ENCODE measurements at places on chromosomes 1 and 21.

DNA sequence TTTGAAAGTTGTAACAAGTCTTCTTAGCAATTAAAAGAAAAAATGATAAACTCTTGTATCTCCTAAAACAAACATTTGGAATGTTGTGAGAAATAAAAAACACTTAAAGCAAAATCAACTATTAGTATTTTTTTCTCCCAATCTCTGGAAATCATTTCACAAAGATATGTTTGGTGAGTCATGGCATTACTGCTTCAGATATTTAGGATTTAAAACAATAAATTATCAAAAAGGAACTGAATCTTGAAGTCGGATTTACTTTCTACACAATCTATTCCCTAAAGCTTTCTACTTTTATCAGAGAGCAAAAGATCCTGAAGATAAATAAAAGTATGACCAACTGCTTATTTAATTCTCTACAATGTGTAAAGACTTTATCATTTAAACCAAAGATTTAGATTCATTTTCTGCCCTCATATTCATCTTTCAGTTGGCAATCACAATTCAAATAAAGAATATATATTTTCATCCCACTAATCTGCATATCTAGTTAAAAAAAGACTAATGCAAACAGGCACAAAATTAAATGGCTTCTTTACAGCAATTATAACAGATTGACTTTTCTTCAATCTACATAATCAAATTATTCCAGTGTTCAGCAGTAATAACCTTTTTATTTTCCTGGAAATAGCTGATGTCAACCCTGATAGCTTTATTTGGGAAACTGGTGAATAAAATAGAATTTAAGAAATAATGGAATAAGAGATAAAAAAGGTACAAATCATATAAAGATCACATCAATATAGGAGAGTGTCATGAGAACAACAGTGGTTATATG, 230.0 kb downstream of the COP1 start:
- DNase-seq: peak; percentile 8

- no peak for DNase-seq
These were observed 40.6 kb downstream of the PTP4A2 start for GRCh38 chr1:31897526-31898100.

GRCh38 chr1:159188375-159188788, 16.3 kb upstream of the ACKR1 start:
- peak; percentile 27 for DNase-seq

- DNase-seq: no peak
These were observed 23.1 kb downstream of the RNF187 start for GRCh38 chr1:228510101-228510802.

All from fibroblast of skin of right quadriceps (primary cell).